ENCODE measurements at places on chromosomes 1 and 21.
A peak's percentile ranks its signal among the peaks of the same experiment; 100 is the strongest.

DNA sequence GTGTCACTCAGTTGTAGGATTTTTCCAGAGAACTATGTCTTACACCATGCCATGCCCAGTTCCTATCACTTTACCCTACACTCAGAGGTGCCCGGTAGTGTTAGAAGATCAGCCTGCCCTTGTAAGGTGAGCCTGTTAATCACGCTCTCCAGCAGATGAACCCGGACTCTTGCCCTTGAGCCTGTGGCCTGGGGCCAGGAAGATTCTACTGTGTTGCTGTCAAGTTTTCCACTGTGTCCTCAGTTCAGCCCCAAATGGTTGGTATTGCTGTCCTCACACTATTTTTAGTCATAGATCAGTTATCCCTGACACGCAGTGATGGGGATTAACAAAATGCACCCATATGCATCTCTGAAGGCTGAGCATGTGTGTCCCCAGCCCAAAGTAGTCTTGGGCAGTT lies 105.0 kb upstream of the SPAG17 start:
- DNase-seq = no peak

DNA sequence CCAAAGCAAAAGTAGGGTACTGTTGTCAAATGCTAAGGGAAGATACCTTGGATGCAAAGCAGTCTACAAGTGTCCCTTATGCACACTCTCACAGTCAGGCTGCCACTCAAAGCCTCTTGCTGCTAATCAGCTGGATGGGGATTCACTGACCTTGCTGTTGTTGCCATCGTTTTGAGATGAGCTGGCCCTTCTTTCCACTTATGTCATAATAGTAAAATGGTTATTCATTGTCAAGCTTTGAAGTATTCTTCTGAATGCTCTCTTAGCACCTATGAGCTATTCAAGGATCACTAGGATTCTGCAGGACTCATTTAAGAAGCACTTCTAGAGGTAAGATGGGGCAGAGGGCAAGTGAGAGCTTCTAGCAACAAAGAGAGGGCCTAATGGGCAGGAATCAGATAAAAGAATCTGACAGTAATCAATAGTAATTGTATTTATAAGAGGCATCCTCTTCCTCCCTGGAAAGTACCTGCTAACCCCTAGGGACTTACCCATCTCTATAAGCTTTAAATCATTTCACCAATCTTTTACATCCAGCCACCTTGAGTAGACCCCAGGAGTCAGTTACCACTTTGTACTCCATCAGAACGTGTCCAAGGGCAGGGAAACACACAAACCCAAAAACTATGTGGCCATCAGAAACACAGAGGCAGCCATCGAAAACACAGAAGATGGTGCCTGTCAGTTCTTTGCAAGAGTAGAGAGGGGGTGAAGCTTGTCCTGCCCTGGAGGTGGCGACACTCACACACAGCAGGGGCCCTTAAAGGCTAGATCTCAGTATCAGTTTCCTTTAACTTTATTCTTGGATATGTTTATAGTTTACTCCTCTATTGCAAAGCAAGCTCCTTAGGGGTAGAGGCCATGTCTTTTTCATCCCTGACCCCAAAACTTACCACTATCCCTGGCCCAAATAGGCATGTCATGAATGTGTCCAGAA lies 103.7 kb upstream of the NFIA start:
- DNase-seq = peak; percentile 28

- no peak for DNase-seq
Observed at GRCh38 chr1:24071941-24072340, 40.0 kb downstream of the MYOM3 start.

GRCh38 chr1:214463596-214463995 lies 87.8 kb downstream of the PTPN14 start:
- no peak for DNase-seq

DNA sequence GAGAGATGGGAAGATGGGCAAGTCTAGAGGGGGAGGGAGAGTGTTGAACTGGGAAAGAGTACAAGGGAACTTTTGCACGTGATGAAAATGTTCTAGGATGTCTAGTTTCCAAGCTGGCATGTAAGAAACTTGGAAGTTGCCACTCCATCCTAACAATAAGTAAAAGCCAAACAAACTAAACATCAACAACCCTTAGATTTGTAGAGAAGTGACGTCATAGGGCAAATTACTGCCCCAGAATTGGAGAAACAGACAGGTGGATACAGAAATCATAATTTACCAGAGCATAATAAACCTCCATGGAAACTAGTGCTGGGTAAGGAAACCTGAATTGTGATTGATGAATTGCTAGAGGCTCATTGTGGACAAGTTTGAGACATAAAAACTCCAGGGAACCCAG lies 14.7 kb upstream of the ZBTB40 start:
- no peak for DNase-seq

DNA sequence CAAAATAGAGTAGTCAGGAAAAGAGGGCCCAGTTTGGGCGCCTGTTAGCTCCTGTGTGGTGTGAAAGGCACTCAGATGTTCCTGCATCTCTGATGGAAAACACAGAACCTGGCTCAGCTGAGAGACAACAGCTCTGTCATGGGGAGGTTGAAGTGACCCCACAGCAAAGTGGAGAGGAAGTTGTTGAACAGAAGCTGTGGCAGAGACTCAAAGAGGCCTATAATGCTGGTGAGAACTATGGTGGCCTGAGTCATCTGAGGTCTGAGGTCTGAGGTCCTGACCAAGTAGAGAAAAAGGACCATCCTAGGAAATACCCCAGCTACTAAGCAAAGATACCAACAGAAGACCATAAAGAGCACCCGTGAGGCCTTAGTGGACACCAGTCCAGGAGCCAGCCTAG lies 45.6 kb upstream of the JAK1 start:
- DNase-seq = no peak

DNA sequence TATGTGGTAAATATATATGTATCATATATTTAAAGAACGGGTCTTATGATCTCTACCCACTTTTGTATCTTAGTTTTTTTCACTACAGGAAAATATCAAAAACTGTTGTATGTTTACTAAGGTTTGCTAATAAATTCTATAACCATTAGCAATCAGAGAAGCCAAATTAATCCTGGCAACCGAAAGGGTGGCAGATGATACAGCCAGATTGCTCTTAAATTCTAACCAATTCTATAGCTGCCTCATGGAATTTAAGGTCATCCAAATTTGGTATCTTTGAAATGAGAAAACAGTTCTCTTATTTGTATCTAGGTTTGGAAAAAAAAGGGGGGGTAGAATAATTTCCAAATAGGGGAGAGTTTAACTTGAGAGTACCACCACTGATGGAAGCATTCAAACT lies 591.2 kb downstream of the SMYD3 start:
- no peak for DNase-seq

DNA sequence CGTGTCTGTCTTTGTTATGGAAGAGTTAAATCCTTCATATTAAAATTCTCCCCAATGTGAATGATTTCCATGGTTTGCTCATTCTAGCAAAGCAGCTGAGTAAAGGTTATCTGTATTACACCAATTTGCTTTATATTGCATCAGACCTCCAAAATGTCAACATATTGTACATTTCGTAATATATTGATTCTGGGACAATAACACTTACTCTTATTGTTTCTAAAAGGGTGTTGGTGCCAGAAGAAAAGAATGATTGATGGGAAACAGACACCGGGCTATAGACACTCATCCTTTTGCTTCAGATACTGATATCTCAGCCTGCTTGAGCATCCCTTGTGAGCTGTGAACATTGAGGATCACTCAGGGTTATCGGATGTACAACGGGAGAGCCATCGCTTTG lies 7.0 kb downstream of the NTNG1 start:
- DNase-seq = no peak

DNA sequence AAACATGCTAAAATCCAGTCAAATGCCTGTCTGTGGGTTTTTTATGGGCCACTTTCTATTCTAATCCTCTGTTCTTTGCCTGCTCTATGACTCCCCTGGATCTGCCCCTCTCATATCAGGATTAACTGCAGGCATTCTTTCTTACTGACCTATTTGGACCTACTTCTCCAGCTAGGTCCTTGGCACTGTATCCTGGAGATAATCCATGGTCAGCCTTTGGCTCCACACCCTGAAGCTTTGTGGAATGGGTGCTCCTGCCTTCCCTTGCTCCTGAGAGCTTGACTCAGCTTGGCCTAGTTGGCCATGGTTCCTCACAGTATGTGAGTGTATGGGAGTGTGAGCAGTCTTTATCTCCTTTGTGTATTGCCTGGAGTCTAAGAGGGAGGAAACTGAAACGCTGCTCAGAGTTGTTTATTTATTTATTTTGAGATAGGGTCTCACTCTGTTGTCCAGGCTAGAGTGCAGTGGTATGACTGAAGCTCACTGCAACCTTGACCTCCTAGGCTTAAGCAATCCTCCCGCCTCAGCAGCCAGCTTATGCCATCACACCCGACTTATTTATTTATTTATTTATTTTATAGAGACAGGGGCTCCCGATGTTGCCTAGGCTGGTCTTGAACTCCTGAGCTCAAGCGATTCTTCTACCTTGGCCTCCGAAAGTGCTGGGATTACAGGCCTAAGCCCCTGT lies 28.7 kb upstream of the CDC14A start:
- no peak for DNase-seq

DNA sequence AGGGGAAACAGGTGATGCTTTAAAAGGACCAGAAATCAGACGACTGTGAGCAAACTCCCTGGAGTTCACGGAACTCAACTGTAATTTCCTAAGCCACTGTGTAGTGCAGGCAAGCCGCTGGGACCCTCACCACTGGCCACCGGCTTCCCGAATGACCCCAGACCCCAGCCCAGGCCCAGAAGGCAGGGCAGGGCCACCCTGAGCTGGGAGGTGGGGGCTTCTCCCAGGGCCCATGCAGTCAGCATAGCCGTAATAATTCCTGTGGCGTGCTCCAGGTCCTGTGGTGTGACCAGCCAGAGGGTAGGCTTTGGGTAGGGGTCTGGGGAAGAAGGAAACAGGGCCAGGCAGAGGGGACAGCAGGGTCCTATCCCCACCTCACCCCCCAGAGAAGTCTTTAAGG lies 3.5 kb upstream of the ARF1 start:
- DNase-seq = no peak

DNA sequence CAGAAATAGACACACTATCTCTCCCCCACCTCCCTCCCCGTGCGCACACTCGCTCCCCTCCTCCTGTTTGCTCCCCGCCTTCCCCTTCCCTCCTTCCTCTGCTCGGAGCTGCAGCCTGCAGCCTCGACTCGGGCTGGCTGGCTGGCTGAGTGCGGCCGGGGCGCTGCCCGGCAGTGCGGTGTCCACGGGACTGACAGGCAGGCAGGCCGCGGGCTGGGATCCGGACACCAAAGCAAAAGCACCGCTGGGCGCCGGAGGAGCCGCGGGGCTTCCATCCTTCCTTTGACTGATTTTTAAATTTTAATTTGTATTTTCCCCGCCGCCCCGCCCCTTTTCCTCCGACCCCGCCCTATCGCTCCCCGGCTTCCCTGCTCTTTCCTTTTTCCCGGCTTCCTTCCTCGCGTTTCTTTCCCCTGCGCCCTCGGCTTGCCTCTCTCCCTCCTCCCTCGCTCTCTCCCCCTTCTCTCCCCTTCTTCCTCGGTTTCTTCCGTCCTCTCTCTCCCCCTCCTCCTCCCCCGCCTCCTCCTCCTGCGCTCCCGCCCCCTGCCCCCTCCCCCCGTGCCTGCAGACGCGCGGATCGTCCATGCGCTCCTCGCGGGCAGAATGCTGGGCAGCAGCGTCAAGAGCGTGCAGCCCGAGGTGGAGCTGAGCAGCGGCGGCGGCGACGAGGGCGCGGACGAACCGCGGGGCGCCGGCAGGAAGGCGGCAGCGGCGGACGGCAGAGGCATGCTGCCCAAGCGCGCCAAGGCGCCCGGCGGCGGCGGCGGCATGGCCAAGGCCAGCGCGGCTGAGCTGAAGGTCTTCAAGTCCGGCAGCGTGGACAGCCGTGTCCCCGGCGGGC lies 109.4 kb downstream of the NAV1 start:
- DNase-seq = peak; percentile 66

- DNase-seq = no peak
Observed at GRCh38 chr1:234490793-234491479, 12.0 kb upstream of the TARBP1 start.

- no peak for DNase-seq
Observed at GRCh38 chr1:168665975-168666374, 63.0 kb downstream of the DPT start.

DNA sequence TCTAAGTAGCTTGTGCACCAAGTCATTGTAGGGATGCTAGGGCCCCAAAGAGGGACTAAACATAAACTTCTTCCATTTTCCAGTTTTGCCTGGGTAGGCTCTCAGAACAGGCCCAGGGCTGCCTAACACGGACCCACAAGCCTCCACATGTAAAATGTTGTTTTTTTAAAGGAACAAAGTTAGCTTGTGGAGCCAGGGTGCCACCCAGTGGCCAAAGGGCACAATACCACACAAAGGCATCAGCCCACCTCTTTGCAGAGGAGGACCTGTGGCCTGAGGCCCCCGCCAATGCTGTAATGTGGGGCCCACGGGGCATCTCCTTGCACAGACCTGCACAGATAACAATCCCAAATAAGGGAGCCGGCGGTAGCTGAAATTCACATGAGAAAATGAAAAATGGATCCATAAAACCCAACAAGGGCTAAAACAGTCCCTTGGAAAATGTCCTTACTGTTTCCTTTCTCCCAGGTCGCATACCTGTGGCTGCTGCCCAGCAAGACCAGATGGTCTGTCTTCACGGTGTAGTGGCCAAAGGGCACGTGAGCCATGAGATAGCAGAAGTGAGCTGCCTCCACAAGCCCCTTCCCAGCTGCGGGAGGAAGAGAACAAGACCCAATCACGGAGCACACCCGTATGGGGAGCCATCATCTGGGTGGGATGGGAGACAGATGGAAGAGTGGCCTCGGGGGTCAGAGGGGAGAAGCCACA lies 23.8 kb downstream of the SEC16B start:
- peak; percentile 56 for DNase-seq

DNA sequence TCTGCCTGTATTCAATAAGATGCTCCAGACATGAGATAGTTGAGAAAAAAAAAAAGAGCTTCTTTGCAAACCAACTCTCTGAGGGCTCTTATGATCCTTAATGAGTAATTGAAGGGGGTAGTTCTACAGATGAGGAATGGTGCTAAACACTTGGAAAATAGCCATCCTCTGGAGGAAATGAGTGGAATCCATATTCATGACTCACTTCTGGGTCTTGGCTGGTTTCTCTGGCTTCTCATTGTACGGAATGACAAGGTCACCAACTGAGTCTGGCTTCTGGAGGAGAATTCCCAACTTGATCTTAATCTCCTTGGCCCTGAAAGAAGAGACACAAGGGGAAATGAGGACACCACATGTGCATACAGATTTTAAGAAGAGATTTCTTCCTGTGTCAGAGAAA lies 34.7 kb downstream of the RGS5 start:
- DNase-seq = no peak

- no peak for DNase-seq
Observed at GRCh38 chr1:59219916-59220315, 77.0 kb upstream of the FGGY start.

DNA sequence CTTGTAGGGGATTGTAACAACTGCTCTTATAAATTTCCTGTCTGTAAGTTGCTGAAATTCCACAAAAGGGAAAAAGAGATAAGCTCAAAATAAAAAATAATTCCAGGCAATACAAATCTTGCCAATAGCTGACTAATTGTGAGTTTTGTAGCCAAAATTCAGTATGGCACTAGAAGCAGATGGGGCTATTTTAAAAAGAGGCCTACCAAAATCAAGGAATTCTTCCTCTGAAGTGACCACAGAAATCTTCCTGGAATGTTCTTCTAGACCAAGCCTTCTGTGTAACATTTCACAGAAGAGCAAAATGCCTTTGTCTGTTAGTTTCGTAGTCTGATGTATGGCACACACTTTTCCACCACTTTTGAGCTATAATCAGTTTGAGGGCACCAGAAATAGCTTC lies 127.6 kb downstream of the CYYR1 start:
- no peak for DNase-seq

- no peak for DNase-seq
Observed at GRCh38 chr1:158155673-158156072, 25.0 kb upstream of the CD1D start.

GRCh38 chr21:40622531-40622930 lies 224.4 kb downstream of the DSCAM start:
- no peak for DNase-seq

GRCh38 chr21:43790010-43790524 lies 690 bp downstream of the RRP1 start:
- DNase-seq = no peak

Data from BE2C (cell line).